ENCODE measurements at places on chromosomes 16 and 17.
A peak's percentile ranks its signal among the peaks of the same experiment; 100 is the strongest.

DNA sequence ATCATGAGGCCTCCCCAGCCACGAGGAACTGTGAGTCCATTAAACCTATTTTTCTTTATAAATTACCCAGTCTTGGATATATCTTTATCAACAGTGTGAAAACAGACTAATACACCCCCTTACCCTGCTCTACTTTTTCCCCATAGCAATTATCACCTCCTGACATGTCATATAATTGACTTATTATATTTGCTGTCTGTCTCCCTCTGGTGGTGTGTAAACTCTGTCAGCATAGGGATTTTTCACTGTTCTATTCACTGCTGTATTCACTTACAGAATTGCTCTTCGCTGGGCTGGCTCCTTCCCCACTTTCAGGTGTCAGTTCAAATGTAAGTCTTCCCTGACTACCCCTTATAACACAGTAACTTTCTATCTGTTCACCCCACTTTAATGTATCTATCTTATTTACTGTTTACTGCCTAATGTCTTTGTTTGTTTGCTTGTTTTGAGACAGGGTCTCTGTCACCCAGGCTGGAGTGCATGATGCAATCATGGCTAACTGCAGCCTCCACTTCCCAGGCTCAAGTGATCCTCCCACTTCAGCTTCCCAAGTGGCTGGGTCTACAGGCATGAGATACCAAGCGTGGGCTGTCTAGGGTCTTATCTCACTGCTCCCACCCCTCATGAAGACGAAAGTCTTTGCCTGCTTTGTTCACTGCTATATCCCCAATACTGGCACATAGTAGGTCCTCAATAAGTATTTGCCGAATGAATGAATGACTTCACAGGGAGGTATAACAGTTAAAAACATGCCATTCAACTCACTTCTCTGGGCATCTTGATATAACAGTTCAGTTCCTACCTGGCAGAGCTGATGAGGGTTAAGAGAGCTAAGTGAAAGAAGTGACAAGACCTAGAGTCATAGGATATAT, 52.4 kb upstream of the CDH3 start:
- no peak for DNase-seq

GRCh38 chr16:87076950-87077749, 240.0 kb downstream of the C16orf95 start:
- no peak for DNase-seq

DNA sequence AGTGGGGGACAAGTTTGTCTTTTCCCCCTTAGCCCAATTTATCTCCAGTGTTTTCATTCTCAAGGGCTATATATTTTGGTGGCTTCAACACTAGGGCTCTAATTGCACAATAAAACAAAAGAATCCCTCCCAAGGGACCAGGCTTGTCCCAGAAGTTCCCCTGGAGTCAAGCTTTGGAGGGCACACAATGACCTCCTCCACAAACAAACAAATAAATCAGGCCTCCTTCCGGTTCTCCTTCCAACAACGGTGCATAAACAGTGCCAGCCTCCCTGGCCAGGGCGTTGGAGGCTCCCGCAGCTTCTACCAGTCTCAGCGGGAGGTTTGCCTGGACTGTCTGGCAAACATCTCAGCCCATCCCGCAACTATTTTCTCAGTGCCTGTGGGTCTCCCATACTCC, 188.0 kb upstream of the FOXF1 start:
- DNase-seq, result no peak

GRCh38 chr17:42781639-42782165, 1.3 kb downstream of the WNK4 start:
- no peak for DNase-seq

GRCh38 chr17:11278186-11278991, 37.4 kb downstream of the SHISA6 start:
- no peak for DNase-seq

DNA sequence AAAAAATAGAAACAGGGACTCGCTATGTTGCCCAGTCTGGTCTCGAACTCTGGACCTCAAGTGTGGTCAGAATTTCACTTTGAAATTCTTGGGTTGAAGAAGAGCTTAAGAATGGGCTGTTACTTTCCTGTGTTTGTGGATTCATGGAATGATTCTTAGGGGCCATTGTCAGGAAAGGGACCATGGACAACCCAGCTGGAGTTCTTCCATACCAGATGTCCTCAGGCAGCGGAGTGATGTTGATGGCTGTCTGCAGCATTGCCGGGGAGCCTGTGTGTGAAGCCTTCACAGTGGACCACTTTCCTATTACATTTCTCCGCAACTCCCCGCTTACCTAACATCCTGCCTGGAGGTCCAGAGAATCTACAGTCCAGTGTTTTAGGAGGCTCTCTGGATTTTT, 145.9 kb downstream of the CLEC16A start:
- DNase-seq, result no peak

- peak; percentile 79 for DNase-seq
Observed at GRCh38 chr17:7204828-7205461, 14.7 kb downstream of the DLG4 start.

- DNase-seq, result no peak
Observed at GRCh38 chr17:13387952-13388351, 213.8 kb downstream of the HS3ST3A1 start.

DNA sequence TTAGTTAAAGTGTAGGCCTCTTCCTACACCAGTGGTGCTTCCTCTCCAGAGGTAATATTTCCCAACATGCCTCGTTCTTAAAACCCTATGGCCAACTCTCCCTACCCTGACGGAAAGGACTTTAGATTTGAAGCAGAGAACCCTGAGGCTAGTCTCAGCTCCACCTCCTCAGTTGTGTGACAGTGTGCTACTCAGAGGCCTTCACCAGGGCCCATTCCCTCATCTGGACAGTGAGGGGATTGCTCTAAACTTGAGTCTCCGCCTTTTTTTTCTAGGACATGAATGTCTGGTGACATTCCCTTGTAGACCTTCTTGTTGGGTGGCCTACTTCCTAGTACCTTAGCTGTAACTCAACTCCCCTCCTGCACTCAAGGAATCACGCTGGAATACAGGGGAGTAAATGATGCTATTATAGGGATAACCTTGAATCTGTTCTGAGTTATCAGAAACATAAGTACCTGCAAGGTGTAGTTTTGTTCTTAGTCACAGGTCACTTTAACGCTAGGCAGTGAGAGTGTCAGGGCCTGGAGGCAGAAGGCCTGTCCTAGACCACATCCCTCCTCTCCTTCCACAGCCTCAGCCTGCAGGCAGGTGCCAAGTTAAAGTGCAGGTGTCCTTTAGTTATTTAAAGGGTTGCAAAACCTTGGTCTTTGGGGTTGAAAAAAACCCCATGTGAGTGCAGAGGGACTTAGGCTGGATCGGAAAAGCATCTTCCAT, 26.9 kb downstream of the LDHD start:
- DNase-seq, result no peak

DNA sequence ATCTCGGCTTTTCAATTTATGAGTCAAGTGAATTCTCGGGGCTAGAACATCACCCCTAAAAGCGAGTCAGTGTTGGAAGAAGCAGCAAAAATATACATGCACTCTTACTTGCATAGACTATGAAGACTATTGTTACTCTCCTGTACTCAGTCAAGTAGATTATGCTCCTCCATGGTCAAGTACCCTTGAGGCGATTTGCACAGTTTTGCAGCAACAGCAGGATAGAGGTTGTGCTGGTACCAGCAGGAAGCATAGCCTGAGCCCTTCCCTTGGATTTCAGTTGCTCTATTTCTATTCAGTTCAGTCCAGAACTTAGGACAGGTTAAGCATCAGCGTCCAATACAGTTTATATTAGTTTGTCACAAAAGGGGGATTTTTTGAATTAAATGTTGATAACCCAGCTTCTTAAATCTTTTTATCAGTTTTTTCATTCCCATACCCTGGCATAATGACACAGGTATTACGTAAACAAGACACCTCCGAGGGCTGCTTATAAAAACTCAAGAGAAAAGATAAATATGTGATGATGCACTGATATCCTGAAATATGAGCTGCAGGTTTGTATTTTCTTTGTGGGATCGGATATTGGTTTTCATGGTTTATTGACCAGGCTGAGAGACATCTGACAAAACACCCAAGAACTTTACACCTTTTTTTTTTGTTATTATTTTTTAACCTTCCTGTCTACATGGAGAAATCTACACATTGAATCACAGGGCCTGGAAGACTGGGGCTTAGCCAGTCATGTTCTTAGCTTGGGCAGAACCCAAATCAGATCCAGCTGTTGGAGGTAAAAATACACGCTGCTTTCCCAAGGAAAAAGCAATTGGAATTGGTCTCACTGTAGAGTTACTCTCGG, 144.1 kb downstream of the PITPNC1 start:
- no peak for DNase-seq

- DNase-seq, result no peak
Observed at GRCh38 chr17:67469208-67469980, 92.3 kb downstream of the PITPNC1 start.

GRCh38 chr16:50207652-50208051, 54.5 kb downstream of the TENT4B start:
- DNase-seq, result no peak

GRCh38 chr16:87414251-87414680, 22.1 kb downstream of the MAP1LC3B start:
- DNase-seq, result no peak

DNA sequence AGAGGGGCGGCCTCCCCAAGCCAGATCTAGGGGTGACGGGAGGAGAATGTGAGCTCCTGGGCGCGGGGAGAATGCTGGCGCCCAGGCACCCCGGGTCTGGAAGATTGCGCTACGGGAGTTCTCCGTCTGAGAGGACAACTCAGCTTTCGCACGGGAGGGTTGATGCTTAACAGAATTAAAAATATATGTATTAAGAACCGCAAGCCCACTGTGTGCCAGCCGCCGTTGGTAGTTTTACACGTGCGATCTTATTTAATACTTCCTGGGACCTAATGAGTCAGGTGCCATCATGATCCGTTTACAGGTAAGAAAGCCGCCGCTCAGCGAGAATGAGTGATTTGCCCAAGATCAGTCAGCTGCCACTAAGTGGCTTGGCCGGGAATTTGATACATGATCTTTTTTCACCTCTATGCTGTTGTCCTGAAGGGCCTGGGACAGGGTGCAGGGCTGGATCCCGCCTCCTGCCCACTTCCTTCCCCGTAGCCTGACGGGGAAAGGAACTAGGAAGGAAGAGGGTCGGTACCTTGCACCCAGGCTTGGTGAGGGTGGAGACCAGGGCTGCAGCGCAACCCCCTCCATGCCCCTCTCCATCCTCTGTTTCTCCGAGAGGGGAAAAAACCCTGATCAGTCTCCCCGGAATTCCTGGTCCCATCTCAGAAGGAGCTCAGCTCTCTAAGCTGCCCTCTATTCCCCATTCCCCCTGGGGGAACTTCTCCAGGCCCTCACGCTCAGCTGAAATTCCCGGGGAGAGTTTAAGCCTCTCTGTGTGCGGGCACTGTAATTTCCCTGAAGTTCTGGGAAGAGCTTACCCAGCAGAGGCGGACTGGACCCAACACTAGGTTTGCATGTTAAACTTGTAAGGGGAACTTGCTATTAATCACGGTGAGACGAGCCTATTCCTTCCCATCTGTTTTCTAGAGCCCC, 983 bp downstream of the VAT1L start:
- no peak for DNase-seq

DNA sequence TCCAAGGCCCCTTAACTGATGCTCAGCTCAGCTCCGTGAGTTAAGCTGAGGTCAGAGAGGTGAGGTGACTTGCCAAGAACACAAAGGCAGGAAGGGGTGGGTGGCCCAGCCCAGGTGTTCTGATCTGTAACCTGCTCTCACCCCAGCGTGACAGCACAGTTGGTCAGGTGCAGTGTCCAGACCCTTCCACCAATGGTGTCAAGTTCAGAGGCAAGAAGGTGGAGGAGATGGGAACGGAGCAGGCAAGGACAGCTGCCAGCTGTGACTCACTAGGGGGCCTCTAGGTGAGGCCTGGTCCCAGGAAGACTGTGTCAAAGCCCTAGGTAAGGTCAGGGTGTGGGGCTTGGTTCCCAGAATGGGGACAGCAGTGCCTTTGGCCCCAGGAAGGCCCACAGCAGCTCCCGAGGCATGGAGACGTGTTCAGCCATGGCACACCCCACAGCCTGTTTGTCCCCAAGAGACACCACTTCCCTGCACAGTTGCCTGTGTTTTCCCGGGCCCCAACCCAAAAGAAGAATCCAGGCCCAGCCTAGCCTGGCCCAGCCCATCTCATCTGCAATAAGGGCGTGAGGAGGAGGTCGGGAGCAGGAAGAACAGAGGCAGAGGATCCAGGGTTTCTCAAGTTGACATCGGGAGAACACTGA, 7.2 kb downstream of the WFIKKN2 start:
- DNase-seq, result no peak

- no peak for DNase-seq
Observed at GRCh38 chr17:80106176-80106575, 4.8 kb downstream of the GAA start.

- no peak for DNase-seq
Observed at GRCh38 chr16:59424714-59425273, 690.7 kb upstream of the GOT2 start.

- no peak for DNase-seq
Observed at GRCh38 chr17:78163881-78164747, 4.3 kb upstream of the SYNGR2 start.

GRCh38 chr16:15961060-15961511, 11.7 kb downstream of the ABCC1 start:
- DNase-seq, result no peak

Data from midbrain (tissue), 1 donor.